ENCODE measurements at places on chromosomes 12 and 14.

DNA sequence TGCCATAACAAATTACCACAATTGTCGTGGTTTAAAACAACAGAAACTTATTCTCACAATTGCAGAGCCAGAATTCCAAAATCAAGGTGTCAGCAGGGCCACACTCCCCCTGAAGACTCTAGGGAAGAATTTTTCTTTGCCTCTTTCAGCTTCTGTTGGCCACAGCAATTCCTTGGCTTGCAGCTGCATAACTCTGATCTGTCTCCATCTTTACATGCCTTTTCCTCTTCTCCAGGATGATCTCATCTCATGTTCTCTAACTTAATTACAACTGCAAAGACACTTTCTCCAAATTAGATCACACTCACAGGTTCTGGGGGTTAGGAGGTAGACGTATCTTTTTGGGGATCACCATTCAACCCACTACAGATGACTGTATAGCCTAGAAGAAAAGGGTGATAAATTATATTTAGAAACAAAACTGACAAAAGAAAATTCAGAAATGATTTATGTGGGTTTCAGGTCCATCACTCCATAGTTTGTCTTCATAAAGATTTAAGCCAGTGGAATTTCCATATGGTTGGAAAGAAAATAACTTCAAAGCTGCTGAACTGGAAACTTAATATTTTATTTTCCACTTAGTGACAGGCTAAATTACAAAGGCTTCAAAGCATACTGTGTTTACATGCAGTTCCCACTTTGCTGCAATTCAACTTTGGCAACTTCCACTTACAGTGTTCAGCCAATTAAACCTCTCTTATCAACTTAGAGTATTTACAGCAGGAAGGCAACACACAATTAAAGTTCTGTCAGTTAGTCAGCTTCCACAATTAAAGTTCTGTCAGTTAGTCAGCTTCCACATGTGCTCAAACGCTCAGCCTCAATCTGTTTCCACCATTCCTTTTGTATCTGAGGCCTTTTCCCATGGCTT is 213.3 kb downstream of the EPS8 start:
- no peak for DNase-seq

- no peak for DNase-seq
Measured at GRCh38 chr12:78177298-78177697, 346.6 kb downstream of the NAV3 start.

DNA sequence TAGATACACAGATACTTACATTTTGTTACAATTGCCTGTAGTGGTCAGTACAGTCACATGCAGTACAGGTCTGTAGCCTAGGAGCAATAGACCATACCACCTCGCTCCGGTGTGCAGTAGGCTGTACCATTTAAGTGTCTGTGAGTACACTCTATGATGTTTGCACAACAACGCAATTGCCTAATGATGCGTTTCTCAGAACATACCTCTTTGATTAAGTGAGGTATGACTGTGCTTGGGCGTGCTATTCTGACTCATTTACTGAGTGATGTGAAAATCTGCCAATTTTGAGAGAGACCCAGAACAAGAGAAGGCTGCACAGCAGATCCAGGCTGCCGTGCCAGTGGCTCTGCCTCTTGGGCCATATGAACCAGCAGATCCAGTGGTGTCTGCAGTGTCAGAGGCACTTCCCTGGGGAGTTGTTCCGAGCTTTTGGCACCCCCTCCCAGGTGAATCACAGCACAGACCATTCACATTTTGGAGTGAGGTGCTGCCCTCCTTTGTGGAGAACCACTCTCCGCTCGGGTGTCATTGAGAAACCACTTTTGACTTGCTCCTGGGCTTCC is 20.4 kb downstream of the DLK1 start:
- DNase-seq: peak; percentile 96

GRCh38 chr12:104486943-104487819 is 30.4 kb downstream of the CHST11 start:
- DNase-seq: no peak

- DNase-seq: no peak
Measured at GRCh38 chr12:93319523-93320050, 58.1 kb upstream of the NUDT4 start.

- no peak for DNase-seq
Measured at GRCh38 chr14:61151251-61151650, 129.9 kb downstream of the TMEM30B start.

- no peak for DNase-seq
Measured at GRCh38 chr12:66679461-66680084, 697 bp upstream of the GRIP1 start.

DNA sequence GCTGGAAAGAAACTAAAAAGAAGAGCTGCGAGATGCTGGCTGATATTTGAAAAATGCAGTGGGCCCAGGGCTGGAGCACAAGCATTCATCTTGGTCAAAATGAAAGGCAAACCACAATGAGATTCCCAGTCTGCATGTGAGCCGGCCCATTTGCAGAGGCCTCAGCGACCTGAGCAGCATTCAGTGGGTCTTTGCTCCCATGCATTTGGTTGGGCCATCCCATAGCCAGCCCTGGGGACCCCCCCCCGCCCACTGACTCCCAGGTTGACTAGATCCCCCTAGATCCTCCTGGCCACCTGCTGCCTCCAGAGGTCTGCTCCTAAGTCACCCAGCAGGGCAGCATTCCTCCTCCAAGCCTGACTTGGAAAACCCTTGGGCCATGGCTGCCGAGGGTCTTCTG is 59.8 kb downstream of the PRMT8 start:
- no peak for DNase-seq

DNA sequence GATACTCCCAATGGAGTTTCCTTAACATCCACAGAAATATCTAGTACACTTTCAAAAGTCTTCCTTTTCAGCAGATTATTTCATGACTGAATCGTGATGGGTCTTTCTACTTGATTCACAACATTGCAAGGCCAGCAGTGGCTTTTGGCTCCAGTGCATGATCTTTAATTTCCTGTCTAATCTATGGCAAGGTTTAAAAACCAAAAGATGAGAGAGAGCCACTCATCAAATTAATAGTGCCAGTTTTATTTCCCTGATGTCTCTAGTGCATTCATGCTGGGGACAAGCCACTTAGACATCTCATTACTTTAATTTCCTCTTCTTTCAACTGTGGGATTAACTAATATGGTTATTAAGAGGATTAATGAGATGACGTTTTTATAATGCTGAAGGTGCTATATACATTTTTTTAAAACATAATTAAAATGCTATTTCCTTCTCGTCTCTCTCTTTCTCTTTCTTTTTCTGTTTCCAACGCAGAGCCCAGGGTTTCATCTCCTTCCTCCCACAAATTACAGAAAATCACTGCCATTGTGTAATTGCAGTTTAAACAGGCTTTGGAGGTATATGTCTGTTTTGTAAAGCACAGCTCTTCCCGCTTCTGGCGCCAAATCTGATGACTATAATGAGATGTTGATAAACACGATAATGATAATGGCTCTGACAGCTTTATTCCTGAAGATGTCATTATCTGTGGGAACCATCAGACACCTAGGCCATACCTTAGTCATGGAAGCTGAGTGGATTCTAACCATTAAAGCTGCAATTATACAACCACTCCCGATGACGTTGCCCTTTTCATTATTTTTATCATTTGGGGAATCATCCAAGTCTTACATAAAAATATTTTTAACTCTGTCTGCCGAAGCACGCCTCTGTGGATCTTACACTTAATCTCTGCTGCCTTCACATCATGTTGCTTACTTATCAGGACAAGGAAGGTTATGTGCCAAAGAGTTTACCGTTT is 103.1 kb upstream of the PPM1H start:
- no peak for DNase-seq

DNA sequence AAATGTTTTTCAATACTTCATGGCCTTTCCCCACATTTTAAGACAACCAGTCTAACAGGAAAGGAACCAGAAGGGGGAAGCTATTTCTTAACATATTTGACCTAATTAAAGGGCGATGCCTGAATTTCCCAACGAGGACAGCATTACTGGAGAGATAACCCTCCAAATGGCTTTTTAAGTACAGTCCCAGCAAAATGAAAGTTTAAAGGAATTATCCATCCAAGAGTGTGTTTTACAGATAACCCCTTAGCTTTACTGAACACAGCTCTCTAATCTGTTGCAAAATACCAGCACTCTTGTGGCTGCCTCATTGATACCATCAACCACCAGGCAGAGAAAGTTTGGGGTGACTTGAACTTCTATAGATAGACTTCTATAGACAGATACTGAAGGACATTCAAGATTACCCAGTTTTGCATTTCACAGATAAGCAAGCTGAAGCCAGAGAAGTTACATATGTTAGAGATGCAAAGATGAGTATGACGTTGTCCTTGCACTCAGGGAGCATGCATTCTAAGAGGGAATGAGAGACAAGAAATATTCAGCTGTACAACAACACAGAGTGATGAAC is 41.3 kb upstream of the DUSP6 start:
- no peak for DNase-seq
